ENCODE measurements at places on chromosomes 4 and X. TPM values are rescaled to one million over a fixed set of nuclear protein-coding genes. Genes with fewer than 3 reads are reported as not detected.

The IGBP1 gene
- 36.9 TPM for total RNA-seq

The LRIT3 gene
- total RNA-seq = 0.05 TPM

DNA sequence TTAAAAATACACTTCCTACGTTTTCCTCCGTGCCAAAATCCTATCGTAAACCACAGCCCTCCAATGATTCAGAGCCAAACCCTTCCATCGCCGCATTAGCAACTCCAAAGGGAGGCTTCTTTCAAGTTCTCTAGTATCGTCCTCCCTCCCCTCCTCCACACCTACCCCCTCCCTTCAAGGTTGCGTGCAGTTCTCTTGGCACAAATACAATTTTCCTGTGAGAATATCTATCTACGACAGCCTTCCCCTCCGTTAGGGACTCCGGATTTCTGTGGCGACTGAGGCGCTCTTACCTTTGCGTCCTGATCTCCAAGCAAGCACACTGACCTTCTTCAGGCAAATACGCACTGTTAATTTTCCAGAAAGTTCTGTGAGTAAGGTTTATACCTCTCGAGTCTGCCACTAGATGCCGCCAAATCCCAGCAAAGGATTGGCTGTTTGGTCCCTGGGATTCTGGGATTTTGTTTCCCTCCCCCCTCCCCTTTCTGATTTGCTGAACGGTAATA, 1.2 kb upstream of the MORF4L2 start:
- DNase-seq = peak; percentile 77

The IRS4 gene
- total RNA-seq = not detected

DNA sequence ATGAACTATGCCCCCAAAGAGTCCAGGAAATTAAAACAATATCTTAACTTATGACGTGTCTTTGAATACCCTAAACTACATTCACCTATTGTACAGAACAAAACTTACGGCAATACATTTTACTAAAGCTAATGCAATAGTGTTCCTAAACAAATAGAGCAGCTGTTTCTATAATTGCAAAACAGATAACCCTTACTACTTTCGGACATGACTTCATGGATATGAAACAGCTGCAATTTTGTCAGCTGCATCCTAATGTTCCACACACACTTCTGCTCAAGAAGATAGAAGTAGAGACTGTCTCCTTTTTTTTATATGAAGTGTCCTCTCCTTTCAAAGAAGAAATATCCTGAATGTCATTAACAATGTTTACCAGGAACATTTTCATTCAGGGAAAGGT, 174.9 kb downstream of the ACTRT1 start:
- DNase-seq = no peak

GRCh38 chr4:151700566-151701316, 60.1 kb downstream of the GATB start:
- no peak for DNase-seq

- no peak for DNase-seq
Measured at GRCh38 chrX:133928365-133928764, 57.0 kb downstream of the GPC3 start.

GRCh38 chrX:150487369-150488094, 80.9 kb upstream of the MTM1 start:
- DNase-seq = no peak

The SPINK2 gene
- total RNA-seq = not detected

The APELA gene
- not detected for total RNA-seq

The RASL11B gene
- total RNA-seq = 0.21 TPM

GRCh38 chr4:10917566-10917965, 233.0 kb upstream of the CLNK start:
- no peak for DNase-seq

DNA sequence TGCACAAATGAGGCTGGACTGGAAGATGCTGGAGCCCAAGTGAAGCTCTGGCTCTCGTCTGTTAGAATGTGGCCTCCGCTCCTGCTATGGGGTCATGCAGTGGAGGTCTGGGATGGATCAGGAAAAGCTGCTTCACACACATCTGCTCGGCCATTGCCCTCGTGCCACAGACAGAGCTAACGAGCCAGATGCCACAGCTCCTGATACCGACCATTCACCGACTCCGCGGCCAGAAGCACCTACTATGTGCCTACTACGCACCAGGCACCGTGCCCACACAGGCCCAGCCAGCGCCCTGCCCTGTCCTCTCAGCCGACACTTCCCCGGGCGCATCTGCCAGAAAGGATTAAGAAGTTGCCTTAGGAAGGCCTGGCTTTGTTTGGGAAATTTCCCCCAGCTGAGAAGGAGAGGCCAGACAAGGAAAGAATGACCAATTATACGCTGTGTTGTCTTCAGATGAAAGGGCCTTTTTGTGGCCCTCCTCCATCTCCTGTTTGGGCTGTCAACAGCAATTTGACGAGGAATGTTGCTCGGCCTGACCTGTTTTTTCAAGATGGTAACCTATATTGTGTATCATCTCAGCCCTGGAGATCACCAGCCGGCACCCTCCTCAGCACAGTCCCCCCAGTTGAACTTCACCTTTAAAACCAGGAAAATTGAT, 34.3 kb downstream of the HMX1 start:
- DNase-seq = no peak

DNA sequence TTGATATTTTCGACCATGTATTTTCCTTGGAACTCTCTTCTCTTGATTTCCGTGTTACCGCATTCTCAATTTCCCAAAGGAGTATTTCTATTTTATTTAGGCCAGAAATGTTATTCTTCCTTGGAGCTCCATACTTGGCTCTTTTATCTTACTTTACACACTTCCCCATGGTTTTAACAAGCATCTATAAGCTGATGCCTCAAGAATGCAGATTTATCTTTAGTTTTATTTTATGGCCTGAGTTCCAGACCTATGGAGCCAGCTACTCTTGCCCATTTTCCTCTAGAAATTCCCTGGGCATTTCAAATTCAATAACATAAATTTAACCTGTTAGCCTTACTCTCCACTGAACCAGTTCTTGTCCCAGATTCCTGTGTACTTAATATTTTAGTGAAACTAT, 43.7 kb downstream of the SULT1E1 start:
- no peak for DNase-seq

The ASB9 gene
- total RNA-seq = 6.5 TPM

DNA sequence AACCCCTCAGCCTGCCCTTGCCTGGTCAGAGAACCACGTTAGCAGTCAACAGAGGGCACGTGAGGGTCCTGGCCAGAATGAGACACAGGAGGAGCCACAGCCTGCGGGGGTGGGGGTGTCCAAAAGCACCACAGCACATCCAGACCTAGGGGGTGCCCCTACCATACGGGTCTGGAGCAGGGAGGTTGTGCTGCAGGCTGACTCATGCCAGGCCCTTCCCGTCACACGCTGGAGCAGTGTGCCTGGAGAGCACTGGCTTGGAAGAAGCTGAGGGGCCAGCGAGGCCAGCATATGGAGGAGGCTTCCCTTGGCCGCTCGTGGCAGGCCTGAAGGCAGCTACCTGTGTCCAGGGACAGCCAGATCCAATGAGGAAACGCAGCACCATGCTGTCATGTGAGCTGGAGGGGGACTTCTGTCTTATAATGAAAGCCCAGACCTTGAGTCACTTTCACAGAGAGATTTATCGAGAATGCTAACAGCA, 1.5 kb upstream of the IRAK1 start:
- DNase-seq = no peak

DNA sequence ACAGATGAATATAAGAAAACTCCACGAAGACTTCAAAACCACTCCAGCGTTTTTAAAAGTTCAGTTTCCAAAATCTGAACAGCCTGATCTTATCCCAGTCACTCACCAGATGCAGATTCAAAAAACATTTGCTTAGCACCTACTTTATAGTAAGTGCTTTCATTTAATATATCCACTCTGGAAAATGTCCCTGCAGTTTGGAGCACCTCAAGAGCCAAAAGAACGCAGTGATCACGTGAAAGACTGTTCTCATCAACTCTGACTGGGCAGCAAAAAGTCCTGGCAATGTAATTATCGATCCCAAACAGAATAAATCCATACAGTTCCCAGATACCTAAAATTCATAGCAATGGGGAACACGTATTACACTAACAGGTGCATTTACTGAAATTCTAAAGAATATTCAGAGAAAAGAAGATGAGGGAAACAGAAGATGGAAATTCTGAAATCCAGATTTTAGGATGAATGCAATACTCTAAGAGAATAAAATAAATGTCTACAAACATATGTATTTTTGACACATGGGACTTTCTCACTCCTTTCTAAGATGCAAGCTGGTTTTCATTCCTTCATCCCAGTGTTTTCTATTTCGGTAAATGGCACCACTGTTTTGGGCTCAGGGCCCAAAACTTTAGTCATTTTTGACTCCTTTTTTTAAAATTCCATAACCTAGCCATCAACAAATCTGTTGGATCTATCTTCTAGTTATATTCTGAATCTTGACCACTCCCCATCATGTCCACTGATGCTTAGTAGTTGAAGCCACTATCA, 13.9 kb downstream of the ATP8A1 start:
- DNase-seq = no peak

DNA sequence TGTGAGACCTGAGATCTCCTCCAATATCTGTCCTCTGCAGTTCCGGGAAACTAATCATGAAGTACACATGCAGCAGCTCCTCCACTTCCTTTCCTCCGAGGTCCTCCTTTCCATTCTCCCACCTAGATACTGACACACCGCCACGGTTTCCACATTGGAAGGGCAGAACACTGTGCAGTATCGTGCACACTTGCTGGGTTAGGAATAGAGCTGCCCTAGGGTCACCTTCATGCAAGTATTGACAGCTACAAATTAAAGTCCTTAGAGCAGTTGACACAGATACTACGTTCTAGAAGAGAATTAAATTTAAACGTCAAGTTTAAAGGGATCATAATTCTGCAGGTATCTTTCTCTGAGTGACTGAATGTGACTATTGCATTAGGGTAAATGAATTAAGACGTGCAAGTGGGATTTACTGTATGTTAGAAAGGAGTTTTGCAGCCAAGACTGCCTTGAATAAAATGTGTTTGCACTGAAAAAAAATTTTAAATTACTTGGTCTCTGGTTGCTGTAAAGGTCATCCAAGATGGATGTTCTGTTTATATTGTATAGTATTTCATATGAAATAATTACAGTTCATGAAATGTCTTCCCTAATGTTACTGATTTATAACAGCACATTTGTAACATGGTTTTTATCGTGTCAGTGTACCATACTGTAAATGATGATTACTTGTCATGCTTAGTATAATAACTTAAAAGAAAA, 117.7 kb downstream of the STOX2 start:
- DNase-seq = no peak

DNA sequence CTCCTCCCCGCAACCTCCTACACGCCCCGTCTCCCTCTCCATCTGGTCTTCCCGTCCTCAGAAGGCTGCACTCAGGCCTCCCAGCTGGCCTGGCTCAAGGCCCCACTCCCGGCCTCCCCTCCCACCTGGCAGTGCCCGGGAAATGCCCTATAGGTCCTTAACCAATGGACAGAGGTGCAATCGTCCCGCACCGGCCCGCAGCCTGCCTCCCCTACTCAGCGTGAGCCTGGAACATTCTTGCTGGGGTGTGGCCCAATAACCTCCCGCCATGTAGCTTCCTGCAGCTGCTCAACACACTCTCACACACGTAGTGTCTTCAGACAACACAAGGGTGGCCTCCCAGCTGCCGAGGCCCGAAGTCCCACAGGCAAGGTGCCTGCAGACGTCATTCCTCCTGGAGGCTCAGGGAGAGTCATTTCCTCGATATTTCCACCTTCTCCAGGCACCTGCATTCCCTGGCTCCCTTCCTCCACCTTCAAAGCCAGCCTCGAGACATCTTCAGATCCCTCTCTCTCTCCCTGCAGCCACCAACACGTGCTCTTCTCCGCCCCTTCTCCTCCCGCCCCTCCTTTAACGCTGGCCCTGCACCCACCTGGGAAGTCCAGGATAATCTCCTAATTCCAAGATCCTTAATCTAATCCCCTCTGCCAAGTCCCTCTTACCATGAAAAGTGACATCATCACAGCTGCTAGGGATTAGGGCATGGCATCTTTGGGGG, 56.2 kb downstream of the ADRA2C start:
- DNase-seq = no peak

DNA sequence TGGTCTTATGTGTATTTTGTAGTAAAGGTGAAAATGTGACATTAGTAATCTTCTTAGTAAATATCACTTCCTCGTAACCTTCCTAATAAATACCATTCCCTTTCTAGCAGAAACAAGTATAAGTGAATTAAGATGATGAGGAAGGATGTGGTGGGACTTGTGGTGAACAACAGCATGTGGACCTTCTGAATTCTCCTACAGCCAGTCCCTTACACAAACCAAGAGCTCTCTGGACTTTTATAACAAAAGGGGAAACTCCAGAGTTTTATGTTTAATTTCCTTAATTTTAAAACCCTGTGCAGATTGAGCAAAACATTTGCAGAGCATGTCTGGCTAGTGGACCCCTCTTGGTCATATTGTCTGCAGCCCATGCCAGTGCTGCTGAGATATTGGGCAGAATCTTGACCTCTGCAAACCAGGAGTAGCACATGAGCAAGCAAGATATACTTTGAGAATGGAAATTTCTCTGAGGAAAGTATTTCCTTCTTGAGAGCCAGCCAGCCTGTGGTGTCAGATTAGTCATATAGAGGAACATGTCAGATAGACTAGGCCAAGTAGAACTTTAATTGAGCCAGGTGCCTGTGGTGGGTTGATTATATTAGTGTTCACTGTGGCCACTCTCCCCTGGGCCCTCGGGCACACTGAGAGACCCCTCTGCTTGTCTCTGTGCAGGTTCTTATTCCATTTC, 328.2 kb downstream of the DKK2 start:
- no peak for DNase-seq

GRCh38 chr4:128483041-128483440, 195.4 kb upstream of the PGRMC2 start:
- DNase-seq = no peak

The CPEB2 gene
- 7.2 TPM for total RNA-seq

GRCh38 chr4:186739802-186740434, 16.3 kb upstream of the FAT1 start:
- no peak for DNase-seq

The SNCA gene
- 6.0 TPM for total RNA-seq

The CXCL6 gene
- total RNA-seq = 0.33 TPM

GRCh38 chr4:20260821-20261220, 9.1 kb downstream of the SLIT2 start:
- DNase-seq = no peak

DNA sequence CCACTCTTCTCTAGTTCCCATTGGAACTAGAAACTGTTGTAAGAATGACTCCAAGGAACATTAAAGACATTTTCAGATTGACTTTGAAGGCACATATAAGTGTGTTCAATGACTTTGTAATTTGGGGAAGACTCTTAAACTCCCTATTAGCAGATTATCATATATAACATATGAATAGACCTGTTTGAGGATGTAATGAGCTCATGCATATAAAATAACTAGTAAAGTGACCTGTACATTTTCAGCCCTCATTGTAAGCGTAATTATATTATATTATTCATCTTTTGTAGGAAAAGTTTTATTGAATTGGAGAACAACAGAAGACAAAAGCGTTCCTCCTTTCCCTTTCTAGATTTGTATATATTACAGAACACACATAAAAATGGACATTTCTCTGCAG, 455.1 kb downstream of the IL1RAPL1 start:
- DNase-seq = no peak

- DNase-seq = peak; percentile 20
Measured at GRCh38 chrX:72029483-72030411, 102.0 kb downstream of the RTL5 start.

DNA sequence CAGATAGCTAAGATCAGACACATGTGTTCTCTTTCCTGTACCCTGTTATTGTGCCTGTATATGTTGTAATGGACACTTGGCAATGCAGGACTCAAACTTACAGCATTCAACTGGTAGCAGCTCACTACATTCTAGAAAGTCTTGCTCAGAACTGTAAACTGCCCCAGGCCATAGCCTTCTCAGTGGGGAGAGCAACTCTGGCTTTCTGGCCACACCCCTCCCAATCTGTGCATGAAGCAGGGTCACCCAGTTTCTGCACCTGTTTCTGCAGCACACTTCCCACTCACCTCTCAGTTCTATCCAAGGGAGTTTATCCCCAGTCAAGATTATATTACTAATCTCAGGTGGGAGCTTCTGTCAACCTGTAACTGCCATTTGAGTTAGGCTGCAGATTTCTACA, 38.9 kb upstream of the TBX22 start:
- DNase-seq = no peak
